GM23248 (cell line): ENCODE measurements at places on chromosomes 4 and X. TPM values are rescaled to one million over a fixed set of nuclear protein-coding genes. Genes with fewer than 3 reads are reported as not detected.

- H3K36me3 ChIP-seq = no peaks in the 10 kb centered on the region; the same call in 1 of the 2 replicates
- peak; percentile 40 for DNase-seq
- H3K27me3 ChIP-seq = no peaks in the 10 kb centered on the region
- H3K27ac ChIP-seq = peak overlapping the region; percentile 53
- H3K4me1 ChIP-seq = peaks cover 3% of the 10 kb centered on the region; the same call in 1 of the 2 replicates
Observed at GRCh38 chrX:134544135-134544512, 84.2 kb downstream of the HPRT1 start.

- no peaks in the 10 kb centered on the region for H3K4me1 ChIP-seq
- DNase-seq = no peak
- H3K27me3 ChIP-seq = no peaks in the 10 kb centered on the region
Observed at GRCh38 chrX:95703696-95704095, 980.9 kb upstream of the DIAPH2 start.

- no peaks in the 10 kb centered on the region for H3K4me1 ChIP-seq
- no peak overlapping the region for H3K27ac ChIP-seq
- H3K4me3 ChIP-seq = no peak overlapping the region
- no peaks in the 10 kb centered on the region for H3K27me3 ChIP-seq
Observed at GRCh38 chr4:163356104-163356503, 12.4 kb downstream of the NPY5R start.

The RXFP1 gene
- 1.1 and 1.2 TPM in 2 replicates for polyA plus RNA-seq

The CDX4 gene
- not detected in 2 replicates for polyA plus RNA-seq

- H3K36me3 ChIP-seq = no peaks in the 10 kb centered on the region
- DNase-seq = no peak
- H3K4me3 ChIP-seq = no peak overlapping the region
- H3K27me3 ChIP-seq = no peaks in the 10 kb centered on the region
- no peak overlapping the region for H3K27ac ChIP-seq
Observed at GRCh38 chr4:157706155-157706554, 466.7 kb downstream of the GASK1B start.

The GATA1 gene
- not detected in 2 replicates for polyA plus RNA-seq

- peaks cover 8% of the 10 kb centered on the region; the same call in 1 of the 2 replicates for H3K27me3 ChIP-seq
- H3K4me3 ChIP-seq = no peak overlapping the region
- H3K36me3 ChIP-seq = no peaks in the 10 kb centered on the region
- no peak for DNase-seq
- H3K4me1 ChIP-seq = no peaks in the 10 kb centered on the region
Observed at GRCh38 chr4:122517345-122517744, 60.8 kb upstream of the IL2 start.

- no peak overlapping the region for H3K4me3 ChIP-seq
- H3K27me3 ChIP-seq = no peaks in the 10 kb centered on the region
- no peak overlapping the region for H3K27ac ChIP-seq
- no peaks in the 10 kb centered on the region for H3K4me1 ChIP-seq
- DNase-seq = no peak
- H3K36me3 ChIP-seq = no peaks in the 10 kb centered on the region
Observed at GRCh38 chr4:1021386-1022050, 10.1 kb downstream of the FGFRL1 start.

DNA sequence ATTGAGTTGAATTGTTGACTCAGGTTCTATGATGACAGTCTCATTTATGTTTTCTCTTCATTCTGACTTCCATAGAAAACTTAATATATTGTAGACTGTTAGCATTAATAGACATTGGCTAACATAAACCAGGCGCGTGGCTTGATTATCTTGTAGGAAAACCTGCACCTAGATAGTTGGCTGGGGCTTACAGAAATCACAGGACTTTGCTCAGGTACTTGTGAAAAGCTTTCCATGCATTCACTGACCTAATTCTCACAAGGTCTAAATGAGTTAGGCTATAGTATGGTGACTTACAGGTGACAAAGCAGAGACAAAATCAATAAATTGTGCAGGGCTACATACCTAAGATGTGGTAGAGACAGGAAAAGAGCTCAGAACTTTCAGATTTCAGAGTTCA lies 212.8 kb downstream of the GPAT3 start:
- H3K36me3 ChIP-seq = no peaks in the 10 kb centered on the region
- H3K4me1 ChIP-seq = no peaks in the 10 kb centered on the region
- H3K27ac ChIP-seq = no peak overlapping the region
- no peak for DNase-seq
- no peaks in the 10 kb centered on the region for H3K27me3 ChIP-seq
- H3K4me3 ChIP-seq = no peak overlapping the region

- no peaks in the 10 kb centered on the region for H3K36me3 ChIP-seq
- no peak overlapping the region for H3K4me3 ChIP-seq
- H3K27ac ChIP-seq = no peak overlapping the region
- no peaks in the 10 kb centered on the region for H3K27me3 ChIP-seq
- no peaks in the 10 kb centered on the region for H3K4me1 ChIP-seq
Observed at GRCh38 chr4:138097912-138098600, 144.1 kb downstream of the SLC7A11 start.
